NCI-H345 (cell line): ENCODE measurements at places on chromosomes 1 and 21.

DNA sequence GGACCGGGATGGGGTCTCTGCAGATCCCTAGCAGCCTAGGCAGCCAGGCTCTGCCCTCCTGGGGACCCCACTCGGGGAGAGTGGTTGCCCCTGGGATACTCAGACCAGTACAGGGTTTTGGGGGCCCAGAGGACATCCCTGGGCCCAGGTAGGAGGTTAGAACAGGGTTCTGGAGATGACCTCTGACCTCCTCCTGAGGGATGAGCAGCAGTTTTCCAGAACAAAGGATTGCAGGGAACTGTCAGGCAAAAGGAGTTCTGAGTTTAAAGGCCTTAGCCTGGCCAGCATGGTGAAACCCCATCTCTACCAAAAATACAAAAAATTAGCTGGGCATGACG, 20.4 kb upstream of the VPS13D start:
- no peak for DNase-seq

DNA sequence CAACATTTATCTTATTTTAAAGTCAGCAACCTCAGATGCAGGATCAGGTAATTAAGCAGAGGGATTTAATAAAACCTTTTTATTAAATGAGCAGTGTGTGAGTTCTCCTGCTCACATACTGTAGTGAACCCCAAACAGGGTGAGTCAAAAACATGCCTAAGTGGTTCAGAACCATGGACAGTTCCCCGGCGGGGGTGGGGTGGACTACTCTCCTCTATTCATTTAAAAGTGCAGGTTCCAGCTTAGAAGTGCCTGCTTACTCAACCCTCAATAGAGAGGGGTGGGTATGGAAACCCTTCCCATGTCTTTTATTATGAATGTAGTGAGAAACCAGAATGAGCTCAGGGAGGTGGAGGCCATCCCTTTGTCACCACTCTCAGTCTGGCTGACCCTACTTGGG, 397.9 kb downstream of the HHAT start:
- DNase-seq, result no peak

DNA sequence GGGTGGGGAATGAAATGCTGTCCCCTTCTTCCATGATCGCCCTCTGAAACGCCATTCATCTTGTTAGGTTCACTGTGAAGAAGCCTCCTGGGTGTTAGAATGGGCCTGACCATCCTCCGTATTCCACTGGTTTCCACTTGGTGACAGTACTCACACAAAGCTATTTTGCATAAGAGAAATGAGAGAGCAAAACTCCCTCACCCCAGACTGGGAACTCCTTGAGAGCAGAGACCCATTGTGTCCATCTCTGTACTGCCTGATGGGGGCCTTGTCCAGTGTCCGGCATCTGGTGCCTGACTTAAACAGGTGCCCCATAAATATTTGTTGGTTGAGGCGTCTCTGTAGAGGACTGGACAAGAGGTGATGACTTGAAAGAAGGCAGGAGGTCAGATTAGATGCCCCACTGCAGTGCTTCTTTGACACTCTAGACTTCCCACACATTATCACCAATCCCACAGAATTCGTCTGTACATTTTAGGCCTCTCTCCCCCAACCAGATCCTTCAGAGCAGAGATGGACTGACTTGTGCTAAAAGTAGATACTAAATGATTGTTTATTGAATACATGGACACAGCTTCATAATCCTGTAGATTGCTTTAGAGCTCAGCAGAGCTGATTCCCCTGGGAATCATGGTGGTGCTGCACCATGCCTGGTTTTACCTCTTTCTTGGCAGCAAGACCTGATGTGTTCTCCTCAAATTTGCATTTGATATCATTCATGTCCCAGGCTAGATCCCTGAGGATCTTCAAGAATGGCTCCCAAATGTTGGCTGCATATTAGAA, 22.4 kb upstream of the KCNA2 start:
- no peak for DNase-seq

- DNase-seq, result no peak
Observed at GRCh38 chr1:95003433-95003738, 69.4 kb downstream of the ALG14 start.

DNA sequence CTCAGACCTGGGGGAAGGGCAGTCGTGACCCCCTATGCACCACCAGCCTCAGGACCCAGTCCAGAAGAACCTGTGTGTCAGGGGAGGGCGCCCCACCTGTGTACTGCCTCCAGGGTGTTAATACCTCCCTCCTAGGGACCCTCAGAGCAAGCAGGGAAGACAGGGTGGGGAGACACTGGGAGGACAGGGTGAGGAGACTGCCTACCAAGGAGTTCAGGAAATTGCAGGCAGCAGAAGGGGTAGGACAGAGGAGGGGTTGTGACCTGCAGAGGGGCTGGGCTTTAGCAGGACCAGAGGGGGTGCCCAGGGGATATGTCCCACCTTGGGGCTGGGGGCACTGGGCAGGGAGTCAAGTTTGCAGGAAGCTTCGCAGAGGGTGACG, 5.2 kb downstream of the C21orf58 start:
- no peak for DNase-seq

GRCh38 chr1:10678852-10679251, 117.6 kb downstream of the CASZ1 start:
- no peak for DNase-seq

DNA sequence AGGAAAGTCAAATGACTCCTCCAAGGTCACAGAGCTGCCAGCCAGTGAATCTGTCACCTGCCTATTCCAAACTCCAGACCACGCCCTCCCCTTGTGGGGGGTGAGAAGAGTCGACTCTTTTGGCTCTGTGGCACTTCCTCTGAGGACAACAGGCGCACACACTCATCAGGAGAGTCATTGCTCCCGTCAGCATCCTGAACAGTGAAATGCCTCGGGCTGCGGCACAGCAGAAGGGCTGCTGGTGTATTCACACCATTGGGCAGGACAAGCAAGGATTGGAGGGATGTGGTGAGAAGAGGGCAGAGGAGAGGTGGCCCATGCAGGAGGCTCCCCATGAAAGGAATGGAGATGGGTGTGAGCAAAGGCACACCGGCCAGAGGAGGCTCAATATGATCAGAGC, 239.0 kb downstream of the TOMM20 start:
- DNase-seq, result no peak

GRCh38 chr1:78075621-78076020, 29.9 kb downstream of the GIPC2 start:
- DNase-seq, result no peak

- no peak for DNase-seq
Observed at GRCh38 chr1:197184190-197184589, 37.7 kb upstream of the ASPM start.

- DNase-seq, result no peak
Observed at GRCh38 chr1:204854286-204854685, 16.4 kb upstream of the NFASC start.

GRCh38 chr1:90876101-90876500, 145.7 kb downstream of the ZNF644 start:
- DNase-seq, result no peak

DNA sequence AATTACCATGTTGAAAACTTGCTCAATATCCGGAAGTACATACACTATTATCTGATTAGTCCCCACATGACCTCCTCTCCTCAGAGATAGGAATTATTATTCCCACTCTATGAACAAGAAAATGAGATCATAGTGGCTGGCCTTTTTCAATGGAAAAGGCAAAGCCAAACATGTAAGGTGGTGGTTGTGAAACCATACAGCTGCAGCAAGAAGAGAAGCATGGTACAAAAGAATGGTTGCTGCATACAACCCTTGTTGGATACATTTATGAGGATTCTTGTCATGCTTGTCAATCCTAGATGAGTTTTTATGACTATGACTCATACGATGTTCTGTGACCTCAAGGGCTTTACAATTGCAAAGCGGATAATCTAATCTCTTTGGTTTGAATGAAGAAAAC, 514.7 kb downstream of the PLPP3 start:
- no peak for DNase-seq

- DNase-seq, result no peak
Observed at GRCh38 chr1:184145083-184145482, 93.6 kb downstream of the TSEN15 start.

GRCh38 chr1:224852901-224853568, 76.4 kb upstream of the DNAH14 start:
- peak; percentile 50 for DNase-seq

DNA sequence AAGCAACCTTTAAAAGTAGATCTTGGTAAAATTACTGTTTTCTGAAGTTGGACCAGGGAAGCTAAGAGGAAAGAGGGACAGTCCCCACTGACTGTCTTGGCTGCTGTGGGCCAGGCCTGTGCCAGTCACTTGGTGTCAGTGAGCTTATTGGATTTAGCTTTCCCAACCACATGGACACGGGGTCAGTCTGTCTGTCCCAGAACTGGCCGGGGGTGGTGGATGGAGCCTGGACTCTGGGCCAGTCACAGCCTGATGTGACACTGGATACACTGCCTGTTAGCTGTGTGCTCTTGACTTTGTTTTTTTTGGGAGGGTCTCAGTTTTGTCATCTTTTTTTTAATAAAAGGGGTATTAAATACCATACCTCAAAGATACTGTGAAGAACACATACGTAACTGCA, 96.7 kb downstream of the GALNT2 start:
- no peak for DNase-seq

- DNase-seq, result no peak
Observed at GRCh38 chr21:17488620-17489019, 24.2 kb upstream of the CXADR start.

GRCh38 chr1:167683641-167684502, 37.9 kb upstream of the MPZL1 start:
- no peak for DNase-seq
